ENCODE measurements at places on chromosomes 7 and 10.

GRCh38 chr7:25356534-25357151 is 128.4 kb upstream of the NPVF start:
- DNase-seq: no peak

GRCh38 chr7:49790209-49790608 is 16.8 kb downstream of the VWC2 start:
- no peak for DNase-seq

DNA sequence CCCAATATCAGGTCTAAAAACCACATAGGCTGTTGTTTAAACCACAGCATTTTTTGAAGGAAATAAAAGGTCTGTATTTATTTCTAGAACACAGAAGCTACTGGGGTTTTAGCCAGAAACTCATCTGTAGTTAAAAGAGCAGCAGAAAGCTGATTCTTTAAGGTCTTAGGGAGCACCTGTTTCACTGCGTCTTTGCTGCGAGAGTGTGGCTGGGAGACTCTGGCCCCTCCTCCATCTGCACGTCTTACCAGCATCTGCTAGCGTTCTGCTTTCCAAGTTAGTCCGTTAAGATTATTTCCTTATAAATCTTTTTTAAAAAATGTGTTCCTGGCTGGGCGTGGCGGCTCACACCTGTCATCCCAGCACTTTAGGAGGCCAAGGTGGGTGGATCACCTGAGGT is 95.9 kb downstream of the ADARB2 start:
- DNase-seq: no peak

DNA sequence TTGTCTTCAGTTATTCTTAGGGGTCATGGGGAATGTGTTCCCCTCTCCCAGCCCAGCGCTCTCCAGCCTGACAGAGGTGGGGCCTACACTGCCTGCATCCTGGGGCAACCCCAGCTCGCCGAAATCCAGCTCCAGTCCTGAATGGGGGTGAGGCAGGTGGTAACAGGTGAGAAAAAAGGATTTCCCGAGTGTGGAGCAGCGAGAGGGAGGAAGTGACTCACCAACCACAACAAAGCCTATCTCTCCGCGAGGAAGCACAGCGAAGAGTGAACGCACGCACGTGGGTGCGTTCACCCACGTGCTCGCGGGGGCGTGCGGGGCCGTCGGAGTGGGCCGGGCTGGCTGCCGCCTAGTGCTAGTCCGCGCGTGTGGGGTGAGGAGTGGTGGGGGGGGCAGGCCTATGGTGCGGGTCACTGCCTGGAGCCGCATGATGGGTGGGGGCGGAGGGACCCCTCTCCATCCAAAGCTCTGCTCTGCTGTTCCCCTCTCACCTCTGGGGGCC is 855 bp upstream of the PALD1 start:
- DNase-seq: no peak

- no peak for DNase-seq
Measured at GRCh38 chr7:116836911-116837310, 25.5 kb upstream of the CAPZA2 start.

DNA sequence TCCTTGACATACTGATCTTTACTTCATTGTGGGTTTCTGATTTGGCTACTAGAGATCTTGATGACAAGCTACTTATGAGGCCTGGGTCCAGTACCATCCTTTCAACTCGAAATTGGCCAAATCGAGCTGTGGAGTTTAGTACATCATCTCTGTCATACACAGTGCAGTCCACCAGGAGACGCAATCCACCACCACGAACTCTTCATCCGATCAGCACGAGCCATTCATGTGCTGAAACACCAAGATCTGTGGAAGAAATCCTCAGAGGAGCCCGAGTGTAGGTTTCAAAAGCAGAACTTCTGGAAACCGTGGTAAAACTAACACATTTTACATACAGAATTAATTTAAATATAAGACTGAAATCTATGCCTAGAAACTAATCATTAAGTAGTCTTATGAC is 14.2 kb downstream of the DNAJC9 start:
- DNase-seq: no peak

All from right forelimb (tissue), 1 donor.